ENCODE measurements at places on chromosomes 2 and 18.

- DNase-seq: no peak
Measured at GRCh38 chr2:54459037-54459441, 2.9 kb downstream of the SPTBN1 start.

DNA sequence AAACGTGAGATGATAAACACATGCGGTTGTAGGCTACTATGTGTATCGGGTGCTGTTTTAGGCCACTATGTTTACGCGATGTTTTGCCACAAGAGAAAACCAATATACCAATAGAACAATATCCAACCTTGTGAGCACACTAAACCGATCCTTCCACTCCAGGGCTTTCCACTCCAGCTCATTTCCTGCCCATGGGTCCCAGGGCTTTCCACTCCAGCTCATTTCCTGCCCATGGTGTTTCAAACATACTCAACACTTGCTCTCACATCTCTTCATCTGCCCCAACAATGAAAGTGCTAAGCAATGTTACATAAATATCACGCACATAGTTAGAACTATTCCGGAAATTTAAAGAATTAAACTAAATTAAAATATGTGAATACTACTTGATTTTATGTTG lies 80.0 kb downstream of the EPB41L3 start:
- no peak for DNase-seq

DNA sequence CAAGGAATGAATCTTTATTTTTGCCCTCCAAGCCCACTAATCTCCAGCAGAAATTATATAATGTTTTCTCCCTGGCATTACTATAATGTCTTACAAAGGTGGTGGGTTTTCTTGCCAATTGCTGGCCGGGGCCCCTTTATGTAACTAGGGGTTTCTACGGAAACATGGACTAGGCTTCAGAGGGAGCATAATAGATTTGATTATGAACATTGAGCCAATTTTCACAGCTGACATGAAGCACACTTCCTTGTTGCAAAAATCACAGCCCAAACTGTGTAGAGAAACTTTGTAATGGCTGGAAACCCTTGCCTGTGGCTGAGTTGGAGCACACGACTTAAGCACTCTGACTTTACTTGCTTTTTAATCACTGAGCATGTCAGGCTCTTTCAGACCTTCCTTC lies 3.8 kb upstream of the CYRIA start:
- DNase-seq: no peak

DNA sequence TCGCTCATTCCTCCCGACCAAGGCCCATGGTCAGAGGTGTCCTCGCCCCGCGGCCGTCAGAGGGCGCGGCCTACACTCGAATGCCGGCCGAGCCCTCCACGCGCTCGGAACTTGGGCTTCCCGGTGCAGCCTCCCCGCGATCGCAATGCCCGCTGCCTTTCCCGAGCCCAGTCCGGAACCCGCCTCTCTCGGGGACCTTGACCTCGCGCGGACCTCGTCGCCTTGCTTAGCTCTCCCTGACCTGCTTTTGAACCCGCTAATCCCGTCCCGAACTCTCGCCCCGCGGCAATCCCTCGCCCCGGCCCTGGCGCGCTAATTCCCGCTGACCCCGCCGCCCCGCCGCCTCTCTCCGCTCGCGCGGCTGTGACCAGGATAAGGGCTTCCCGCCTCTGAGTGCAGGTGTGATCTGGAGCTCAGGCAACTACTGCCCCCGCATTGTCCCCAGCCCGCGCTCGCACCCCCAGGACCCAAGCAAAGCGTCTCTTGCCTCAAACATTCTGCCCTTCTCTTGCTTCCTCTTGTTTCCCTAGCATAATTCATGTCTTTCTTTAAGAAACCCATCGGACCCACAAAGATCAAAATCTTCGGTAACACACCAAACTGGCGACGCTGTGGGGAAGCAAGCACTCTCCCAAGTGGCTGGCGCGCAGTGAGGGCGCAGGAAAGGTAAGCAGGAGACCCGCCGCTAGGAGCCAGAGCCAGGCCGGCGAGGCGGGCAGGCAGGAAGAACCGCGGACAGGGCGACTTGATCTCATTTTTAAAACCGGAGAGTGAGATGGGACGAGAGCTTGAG lies 46.6 kb upstream of the ATP6V1B1 start:
- no peak for DNase-seq

DNA sequence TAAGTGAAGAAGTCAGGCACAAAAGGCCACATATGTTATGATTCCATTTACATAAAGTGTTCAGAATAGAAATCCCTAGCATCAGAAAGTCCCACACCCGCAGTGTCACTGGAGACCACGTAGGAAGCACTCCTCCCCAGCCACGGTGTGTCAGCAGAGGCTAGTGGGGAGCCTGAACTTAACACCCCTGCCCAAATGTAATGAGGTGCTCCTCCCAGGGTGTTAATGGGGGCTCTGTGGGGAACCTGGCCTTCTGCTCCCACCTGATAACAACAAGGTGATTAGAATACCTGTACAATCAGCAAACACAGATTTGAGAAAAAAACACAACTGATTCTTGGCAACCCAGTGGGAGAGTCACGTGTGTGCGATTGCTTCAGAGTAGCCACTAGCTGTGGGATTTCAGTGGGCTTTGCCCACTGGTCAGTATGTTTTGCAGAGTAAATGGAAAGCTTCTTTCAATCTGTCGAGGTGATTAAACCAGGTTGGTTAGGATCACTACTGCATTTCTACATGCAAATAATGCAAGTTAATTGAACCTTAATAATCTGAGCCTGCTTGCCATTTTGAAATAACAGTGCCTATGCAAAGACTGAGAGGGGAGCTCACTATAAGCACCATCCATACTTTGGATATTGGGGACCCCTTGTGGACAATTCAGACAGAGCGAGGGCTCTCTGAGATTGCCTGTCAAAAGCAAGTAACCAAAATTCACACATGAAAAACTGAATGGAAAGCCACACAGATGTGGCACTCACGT lies 20.6 kb upstream of the ATRAID start:
- DNase-seq: no peak

DNA sequence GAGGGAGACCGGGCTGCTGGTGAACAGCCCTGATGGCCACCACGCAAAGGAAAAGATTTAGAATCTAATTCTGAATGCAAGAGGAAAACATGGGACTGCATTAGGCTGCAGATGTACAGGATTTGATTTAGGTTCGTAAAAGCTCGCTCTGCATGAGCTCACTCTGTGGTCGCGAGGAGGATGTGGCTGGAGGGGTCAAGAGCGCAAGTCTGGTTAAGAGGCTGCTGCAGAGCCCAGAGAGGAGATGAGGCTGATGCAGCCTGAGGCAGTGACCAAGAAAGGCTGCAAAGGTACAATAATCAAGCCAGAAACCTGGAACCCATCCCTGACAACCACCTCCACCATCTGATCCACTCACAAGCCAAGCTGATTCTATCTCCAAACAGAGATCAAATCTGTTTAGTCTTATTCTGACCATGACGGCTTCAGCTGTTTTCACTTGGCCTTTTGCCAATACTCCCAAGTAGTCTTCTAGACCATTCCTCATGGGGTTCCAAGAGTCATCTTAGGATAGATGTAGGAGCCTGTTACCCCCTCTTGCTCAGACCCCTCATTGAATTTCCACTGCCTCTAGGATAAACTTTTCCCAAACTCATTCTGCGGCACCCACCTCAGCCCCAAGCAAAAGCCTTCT lies 58.9 kb upstream of the ARL4C start:
- no peak for DNase-seq

DNA sequence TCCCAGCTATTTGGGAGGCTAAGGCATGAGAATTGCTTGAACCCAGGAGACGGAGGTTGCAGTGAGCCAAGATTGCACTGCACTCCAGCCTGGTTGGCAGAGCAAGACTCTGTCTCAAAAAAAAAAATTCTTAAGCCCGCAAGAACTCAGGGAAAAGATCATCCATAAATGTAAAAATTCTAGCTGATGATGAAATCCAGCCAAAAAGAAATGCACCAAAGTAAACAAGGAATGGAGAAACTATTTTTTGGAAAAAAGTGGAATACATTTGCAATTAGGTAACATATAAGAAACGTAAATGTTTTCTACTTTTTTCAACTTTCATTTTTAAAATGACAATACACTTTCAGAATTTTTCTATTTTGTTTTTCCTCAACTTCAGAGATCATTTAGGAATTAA lies 61.3 kb downstream of the ASXL2 start:
- DNase-seq: no peak

DNA sequence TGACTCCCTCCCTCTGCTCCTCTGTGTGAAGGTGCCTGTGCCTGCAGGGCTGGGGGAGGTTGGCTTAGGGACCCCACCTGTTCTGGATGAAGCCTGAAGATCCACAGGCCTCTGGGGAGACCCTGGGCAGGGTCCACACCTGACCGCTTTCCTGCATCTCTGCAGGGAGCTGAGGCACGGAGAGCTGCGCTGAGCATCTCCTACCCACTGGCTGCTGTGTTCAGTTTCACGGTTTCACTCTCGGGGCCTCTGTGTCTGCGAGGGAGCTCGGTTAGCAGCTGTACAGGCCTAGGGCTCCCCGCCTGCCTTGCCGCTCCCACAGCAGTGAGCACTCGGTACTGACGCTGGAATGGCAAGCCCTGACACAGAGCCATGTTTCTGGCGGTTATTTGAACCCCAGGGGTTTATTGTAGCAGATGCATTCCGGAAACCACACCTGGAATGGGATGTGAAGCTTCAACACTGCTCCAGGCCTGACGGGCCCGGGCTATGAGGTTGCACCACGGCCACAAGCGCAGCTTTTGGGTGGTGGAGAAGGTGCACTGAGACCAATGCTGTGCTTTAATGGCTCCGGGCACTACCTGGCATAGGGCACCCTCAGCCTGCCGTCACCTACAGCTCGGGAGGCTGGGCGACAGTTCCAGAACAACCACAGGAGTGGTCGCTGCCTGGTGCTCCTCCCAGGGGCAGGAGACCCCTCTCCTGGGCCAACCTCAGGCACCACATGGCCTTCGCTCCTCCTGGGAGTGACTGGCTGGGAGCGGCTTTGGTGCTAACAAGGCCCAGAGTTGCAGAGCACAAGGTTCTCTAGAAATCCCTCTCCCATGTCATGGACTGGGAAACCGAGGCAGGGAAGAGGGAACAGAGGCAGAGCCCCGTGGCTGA lies 257.9 kb downstream of the NDUFA10 start:
- DNase-seq: no peak

DNA sequence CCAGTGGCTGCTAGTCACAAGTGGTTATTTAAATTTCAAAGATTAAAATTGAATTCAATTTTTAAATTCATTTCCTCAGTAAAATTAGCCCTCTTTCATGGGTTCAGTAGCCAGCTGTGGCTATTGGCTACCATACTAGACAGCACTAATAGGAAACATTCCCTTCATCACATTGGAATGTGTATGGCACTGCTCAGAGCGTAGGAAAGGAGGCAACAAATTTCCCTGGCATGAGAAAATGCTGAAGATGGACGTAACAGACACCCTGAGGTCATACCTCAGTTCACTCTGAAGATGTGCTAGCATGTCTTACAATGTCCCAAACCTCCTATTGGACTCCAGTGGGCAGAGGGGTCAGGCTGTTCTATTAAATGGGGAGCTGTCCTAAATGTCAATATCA lies 96.4 kb downstream of the C1QL2 start:
- DNase-seq: no peak

GRCh38 chr2:182191061-182191460 lies 205.4 kb downstream of the PPP1R1C start:
- no peak for DNase-seq

GRCh38 chr18:59026364-59026763 lies 113.3 kb upstream of the SEC11C start:
- DNase-seq: no peak

- DNase-seq: no peak
Measured at GRCh38 chr2:62505109-62505749, 766 bp downstream of the TMEM17 start.

GRCh38 chr18:48032876-48033789 lies 102.7 kb upstream of the SMAD2 start:
- no peak for DNase-seq

DNA sequence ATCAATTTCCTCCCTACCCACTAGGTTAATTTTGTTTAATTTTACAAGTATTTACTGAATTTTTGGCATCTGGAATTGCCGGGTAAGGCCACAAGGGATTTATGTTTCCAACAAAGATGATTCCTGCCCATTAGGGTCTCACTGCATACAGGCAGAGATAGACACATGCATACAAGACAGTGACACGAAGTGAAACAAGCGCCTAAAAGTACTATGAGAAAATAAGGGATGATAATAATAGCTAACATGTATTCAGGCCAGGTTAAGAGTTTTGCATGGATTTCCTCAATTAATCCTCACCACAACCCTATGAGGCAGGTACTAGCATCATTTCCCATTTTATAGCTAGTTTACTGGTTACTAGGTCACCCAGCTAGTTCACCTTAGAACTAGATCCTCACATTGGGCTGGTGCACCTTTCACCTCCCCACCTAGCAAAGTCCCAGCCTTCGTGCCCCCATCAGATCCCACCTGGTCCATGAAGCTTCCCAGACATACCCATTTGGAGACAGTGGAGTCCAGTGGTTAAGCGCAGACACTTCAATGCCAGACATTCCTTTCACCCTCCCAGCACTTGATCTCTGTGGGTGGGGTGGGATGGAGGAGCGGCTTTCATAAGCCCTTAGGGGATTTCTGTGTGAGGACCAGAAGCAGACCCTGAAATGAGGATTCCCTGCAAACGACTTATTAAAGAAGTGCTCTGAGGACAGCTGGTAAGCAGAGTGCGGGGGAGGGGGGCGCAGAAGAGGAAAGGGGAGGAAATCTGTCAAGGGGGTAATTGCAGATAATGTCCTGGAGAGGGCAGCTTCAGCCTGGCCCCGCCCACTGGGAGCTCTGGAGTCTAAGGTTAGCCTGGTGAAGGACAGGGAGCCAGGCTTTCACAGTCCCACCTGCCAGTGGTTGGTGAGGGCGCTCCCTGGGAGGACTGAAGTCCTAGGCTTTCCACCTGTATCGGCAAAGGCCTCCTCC lies 5.8 kb upstream of the DGUOK start:
- no peak for DNase-seq

GRCh38 chr2:186254759-186255158 lies 231.3 kb upstream of the ZC3H15 start:
- DNase-seq: no peak

GRCh38 chr2:240292035-240292574 lies 143.4 kb upstream of the GPC1 start:
- no peak for DNase-seq

- DNase-seq: no peak
Measured at GRCh38 chr2:36352701-36353100, 2.9 kb upstream of the CRIM1 start.

DNA sequence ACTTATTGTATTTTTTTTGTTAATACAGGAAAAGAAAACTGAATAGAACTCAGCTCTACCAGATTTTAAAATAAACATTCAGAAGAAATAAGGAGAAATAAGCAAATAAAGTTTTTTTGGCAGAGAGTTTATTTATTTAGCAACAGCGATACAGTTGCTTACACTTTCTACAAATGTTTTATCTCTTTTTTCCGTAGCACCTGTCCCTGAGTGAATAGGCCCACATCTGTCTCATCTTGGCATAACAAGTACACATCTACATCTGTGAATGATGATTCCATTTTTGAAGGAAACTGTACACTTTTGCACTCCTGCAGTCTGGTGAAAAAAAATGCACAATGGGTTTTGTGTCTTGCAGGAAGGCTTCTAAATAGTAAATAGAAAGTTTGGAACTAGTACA lies 783.6 kb upstream of the ZEB2 start:
- no peak for DNase-seq

GRCh38 chr2:165192729-165193128 lies 11.1 kb downstream of the SCN3A start:
- DNase-seq: no peak
